ENCODE measurements at places on chromosomes 11 and 22.

DNA sequence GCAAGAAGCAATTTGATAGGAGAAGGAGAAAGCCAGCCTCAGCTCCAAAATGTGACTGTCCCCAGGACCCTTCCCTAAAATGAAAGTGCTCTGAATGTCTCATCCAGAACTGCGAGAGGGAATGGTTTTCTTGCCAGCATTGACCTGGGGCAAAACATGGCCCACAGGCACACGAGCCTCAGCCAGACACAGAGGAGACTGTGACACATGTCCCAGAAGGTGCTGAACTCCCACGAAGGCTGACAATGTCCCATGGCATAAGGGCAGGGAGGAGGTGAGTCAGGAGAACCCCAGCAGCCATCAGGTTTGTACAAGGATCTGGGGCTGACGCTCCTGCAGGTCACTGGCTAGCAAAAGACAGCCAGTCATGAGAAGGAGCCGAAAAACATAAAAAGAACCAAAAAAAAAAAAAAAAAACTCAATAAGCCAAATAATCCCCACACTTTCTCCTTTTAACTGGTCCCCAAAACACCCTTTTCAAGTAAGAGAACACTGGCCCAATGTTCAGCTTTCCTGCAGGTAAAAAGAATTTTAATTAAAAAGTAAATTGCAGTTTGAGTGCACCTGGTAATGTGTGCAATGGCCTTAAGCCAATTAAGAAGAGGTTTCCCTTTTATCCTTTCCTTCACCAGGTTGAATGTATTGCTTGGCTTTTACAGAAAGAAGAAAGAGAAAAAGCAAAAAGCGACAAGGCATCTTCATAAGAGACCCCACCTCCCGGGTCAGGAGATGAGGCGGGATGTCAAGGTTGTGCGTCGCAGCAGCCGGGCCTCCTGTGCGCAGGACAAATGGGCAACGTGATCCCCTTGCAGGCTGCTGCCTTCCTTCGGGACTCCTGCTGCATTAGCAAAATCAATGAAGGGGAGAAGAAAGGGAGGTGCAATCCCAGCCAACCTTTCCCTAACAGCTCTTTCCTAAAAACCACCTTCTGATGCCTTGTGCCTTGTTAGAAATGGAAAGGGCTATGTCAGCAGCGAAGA is 43.6 kb downstream of the GALNT18 start:
- no peak for DNase-seq

DNA sequence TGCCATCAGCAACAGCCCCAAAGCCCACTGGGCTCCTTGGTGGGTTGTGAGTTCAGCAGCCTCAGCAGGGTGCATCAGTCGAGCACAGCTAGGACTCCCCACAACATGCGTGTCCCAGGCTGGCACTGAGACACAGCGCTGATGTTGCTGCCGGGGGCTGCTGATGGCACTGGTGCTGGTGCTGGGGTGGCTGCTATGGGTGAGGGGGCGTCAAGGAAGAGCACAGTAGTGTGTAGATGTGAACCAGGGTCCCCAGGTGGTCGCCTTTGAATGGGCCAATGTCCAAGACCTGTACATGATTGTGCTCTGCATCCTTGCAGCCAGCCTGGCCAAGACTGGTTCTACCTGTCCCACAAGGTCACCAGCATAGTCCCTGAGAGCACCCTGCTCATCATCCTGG is 121.3 kb upstream of the SERPIND1 start:
- DNase-seq: no peak

GRCh38 chr11:44235765-44236201 is 74.2 kb downstream of the ALX4 start:
- DNase-seq: no peak

DNA sequence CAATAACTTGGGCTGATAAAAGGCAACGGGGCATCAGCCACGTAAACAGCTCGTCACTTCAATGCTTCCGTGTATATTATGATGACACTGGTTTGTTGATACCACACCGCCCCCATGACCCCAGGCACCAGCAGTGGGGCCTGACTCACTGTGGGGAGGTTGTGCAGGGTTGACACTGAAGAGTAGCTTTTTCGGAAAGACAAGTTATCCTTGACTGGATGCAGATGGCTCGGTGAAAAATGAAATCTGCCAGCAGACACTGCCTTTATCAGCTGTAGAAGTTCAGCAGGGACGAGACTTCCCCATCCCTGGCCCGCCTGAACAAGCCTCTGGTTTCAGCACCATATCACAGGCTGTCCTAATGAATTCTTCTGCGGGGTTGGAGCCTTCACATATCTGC is 55.6 kb downstream of the WT1 start:
- DNase-seq: no peak

DNA sequence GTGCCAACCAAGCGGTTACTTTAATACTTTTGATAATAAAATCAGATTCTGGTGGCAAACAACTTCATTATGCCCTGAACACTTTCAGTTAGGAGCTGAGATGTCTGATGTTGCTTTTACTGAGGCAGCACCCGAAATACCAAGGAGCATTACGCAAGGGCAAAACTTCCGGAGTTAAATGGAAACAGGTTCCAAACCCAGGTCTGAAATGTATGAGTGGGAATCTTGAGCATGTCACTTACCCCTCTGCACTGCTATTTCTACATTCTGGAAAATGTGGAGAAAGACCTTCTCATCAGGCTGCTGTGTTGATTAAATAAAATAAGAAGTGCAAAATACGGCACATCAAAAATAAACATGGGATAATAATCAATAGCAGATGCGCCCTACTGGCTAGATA is 315.1 kb downstream of the LARGE1 start:
- no peak for DNase-seq

- DNase-seq: no peak
These were observed 20.6 kb upstream of the ST3GAL4 start for GRCh38 chr11:126334659-126335462.

DNA sequence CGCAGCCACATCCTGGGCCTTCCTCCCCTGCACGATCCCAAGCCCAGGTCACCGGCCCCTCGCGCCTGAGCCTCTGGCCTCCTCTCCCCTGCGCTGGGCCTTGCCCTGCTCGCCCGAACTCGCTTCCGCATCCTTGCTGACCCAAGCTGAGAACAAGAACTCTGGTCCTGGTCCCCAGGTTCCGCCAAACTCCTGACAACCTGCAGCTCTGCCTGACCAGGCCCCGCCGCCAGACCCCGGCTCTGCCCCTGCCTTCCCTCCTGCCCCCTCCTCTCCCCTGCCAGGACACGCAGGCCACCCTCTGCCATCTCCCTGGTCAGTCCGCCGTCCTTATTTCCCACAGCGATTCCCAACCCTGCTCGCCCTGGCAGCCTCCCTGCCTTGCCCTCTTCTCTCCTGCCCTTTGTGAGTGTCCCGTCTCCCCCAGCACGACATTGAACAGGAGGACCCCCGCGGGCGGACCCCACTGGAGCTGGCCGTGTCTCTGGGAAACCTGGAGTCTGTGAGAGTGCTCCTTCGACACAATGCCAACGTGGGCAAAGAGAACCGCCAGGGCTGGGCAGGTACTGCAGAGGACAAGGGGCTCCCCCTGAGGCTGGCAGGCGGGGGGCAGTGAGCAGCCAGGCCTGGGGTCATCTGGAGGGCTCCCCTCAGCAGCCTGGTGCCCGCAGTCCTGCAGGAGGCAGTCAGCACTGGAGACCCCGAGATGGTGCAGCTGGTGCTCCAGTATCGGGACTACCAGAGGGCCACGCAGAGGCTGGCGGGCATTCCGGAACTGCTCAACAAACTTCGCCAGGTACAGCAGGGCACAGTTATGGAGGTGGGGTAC is 762 bp downstream of the ANKRD13D start:
- no peak for DNase-seq

- no peak for DNase-seq
These were observed 64.4 kb downstream of the SGSM3 start for GRCh38 chr22:40434745-40435144.

DNA sequence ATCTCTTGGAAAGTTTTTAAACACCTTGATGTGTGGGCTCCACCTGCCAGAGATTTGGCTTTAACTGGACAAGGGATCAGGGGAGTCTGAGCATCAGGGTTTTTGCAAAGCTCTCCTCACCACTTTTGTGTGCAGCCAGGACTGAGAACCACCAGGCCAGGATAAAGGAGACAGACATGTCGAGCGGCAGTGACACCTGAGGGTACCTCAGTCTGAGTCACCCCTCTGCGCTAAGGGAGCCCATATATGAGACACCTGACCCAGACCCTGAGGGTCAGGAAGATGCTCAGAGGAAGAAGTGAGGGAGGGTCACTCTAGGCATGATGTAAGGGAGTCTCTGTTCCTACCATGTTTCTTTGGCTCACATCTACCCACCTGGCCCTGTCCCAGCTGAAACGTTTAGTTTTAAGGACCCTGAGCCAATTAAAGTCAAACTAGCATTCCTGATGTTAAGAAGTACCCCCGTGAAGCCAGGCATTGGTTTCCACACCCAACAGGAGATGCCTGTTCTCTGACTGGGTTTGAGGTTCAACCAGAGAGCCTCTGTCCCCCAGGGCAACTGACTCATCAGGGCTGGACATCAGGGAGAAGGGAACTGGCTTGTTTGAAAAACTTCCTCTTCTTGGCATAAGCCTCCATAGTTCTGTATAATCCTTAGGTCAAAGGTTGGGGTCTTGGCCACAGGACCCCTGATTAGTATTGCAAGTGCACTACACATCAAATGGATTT is 72.4 kb upstream of the BIRC3 start:
- no peak for DNase-seq

DNA sequence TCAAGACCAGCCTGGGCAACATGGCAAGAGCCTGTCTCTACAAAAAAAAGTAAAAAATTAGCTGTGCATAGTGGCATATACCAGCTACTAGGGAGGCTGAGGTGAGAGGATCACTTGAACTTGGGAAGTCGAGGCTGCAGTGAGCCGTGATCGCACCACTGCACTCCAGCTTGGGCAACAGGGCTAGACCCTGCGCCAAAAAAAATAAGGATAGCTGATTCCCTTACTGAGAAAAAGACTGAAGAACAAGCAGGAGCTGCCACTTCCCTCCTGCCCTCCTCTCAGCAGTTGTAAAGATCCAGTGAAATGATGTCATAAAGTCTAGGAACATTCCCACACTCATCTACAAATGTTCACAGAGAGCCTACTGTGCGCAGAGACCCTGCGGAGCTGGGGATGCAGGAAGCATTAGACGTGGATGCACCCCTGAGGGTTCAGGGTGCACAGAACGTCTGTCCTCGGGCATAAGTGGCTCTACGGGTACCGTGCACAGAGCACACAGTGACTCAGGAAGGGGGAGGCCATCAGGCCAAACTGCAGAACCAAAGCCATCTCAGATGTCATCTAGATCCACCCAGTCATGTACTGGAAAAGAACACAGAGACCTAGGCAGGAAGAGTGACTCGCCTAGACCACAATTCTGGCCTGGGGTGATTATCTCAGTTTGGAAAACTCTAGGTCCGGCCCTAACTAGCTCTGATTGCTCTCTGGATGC is 11.7 kb downstream of the SEC14L2 start:
- DNase-seq: no peak

DNA sequence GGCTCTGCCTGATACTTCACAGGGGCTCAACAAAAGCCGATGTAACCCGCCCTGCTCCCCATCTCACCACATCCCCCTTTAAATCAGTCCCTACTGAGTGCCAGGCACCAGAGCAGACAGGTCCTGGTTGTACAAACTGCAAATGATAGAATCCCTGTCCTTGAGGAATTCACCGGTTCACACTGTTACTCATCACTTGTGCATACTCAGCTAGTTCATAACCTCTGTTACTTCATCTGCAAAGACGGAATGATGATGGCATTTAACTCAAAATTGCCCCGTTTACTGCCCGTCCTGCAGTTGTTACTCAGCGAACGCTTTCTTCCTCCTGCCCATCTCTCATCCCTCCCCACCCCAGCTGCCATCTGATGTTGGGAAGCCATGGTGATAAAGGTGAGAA is 384.7 kb downstream of the OPCML start:
- no peak for DNase-seq

DNA sequence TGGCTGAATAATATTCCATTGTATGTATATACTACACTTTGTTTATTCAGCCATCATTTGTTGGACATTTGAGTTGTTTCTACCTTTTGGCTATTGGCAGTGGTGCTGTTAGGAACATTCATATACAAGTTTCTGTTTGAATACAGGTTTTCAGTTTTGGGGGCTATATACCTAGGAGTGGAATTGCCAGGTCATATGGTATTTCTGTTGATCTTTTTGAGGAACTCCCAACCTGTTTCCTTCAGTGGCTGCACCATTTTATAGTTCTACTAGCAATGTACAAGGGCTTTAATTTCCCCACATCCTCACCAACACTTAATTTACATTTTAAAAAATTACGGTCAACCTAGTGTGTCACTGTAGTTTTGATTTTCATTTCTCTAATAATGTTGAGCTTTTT is 54.6 kb downstream of the HSD17B12 start:
- DNase-seq: no peak

DNA sequence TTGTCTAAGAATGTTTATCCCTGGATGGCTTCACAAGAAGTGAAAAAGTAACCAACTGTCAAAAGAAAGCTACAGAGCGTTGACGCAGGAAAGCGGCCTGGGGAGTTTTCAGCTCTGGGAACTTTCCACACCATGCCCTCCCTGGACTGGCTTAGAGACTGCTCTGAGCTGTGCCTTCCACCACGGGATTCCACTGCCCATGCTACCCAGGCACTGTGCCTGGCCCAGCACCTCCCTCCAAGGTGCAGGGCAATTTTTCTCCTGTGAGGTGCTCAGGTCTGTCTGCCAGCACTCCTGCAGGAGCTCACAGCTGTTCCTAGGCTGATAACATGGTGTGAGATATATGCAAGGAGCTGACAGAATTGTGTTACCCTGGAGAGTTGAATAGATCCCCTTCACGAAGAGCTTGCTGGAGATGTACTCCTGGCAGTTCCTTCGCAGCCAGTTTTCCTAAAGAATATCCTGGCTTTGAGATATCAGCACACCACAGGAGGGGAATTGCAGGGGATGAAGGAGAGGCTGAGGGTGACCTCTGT is 258.3 kb upstream of the B3GAT1 start:
- no peak for DNase-seq

Measured in stimulated activated CD4-positive, alpha-beta T cell treated with anti-CD3 and anti-CD28 coated beads, Interleukin-2, amount 100 ng/mL, for 4 hours (primary cell).